ENCODE measurements at places on chromosomes 2 and 18.

- DNase-seq = no peak
Measured at GRCh38 chr2:218271487-218271797, 1.1 kb downstream of the PNKD start.

DNA sequence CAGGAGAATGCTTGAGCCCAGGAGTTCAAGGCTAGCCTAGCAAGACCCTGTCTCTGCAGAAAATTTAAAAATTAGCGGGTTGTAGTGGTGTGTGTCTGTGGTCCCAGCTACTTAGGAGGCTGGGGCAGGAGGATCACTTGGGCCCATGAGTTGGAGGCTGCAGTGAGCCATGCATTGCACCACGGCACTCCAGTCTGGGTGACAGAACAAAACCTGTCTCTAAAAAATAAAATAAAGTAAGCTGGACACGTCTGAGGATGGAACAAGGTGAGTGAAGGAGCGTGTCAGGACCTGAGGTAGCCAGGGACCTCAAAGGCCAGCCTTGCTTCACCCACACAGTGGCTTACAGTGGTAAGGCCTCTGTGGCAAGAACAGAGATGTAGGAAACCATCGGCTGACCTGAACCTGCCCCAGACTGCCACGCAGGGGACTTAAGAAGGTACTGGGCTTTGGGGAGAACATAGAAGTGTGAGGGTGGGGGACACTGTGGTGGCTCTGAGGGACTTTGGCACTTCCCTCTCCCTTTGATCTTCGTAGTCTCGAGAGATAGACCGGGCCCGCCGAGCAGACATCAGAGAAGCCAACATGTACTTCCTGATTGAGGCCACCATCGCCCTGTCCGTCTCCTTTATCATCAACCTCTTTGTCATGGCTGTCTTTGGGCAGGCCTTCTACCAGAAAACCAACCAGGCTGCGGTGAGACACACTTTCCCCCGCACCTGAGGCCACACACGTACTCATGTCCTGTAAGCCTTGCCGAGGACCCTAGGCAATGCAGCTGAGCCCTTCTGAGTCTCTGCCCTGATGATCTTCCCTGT lies 7.5 kb downstream of the SLC11A1 start:
- DNase-seq = no peak

GRCh38 chr18:36315736-36316135 lies 18.2 kb downstream of the FHOD3 start:
- peak; percentile 83 for DNase-seq

GRCh38 chr2:16170675-16171424 lies 230.5 kb downstream of the MYCN start:
- DNase-seq = no peak

GRCh38 chr2:72096181-72096580 lies 51.5 kb downstream of the CYP26B1 start:
- no peak for DNase-seq

DNA sequence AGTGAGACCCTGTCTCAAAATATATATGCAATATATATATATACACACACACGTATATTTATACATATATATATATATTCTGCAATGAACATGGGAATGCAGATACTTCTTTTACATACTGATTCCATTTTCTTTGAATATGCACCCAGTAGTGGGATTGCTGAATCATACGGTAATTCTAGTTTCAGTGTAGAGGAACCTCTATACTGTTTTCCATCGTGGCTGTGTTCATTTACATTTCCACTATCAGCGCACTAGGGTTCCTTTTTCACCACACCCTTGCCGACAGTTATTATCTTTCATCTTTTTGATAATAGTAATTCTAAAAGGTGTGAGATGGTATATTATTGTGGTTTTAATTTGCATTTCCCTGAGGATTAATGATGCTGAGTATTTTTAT lies 52.3 kb upstream of the SLC39A10 start:
- DNase-seq = no peak

- no peak for DNase-seq
Measured at GRCh38 chr18:28606686-28607085, 429.8 kb upstream of the CDH2 start.

GRCh38 chr18:74861154-74861553 lies 263.5 kb downstream of the ZNF407 start:
- no peak for DNase-seq

DNA sequence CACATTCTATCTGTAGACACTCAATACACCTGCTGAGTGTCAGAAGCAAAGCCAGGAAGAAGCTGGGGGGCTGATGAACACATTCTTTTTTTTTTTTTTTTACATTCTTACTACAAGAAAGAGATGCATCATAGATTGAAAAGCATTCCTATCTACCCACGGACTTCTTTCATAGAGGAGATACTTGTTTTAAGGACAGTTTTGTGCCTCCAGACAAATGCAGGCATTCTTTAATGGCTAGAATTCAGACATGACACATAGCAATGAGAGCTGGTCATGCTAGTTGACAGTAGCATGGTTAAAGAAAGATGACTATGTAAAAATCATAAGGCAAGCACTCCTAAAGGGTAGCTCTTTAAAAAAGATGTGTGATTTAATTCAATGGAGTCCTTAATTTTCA lies 110.2 kb downstream of the EPHA4 start:
- DNase-seq = no peak

DNA sequence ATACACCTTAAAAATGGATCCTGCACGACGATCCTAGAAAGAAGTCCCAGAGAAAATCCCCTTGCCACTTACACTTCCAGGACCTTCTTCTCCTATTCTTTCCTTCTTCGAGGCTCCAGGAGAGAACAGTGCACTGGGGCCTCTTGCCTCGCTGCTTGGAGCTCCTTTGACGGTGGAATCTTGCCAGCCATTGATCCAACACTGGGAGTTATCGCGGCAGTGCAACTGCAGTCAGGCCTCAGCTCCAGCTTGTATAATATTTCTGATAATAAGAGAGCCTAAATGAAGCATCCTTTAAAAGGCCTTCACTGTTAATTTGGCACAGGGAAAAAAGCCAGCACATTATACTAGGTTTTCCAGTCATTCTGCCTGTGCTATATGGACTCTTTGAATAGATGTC lies 216.9 kb upstream of the PARD3B start:
- no peak for DNase-seq

GRCh38 chr18:38575023-38575422 lies 1009.4 kb upstream of the CELF4 start:
- DNase-seq = no peak

- no peak for DNase-seq
Measured at GRCh38 chr2:218290316-218291261, 1.7 kb downstream of the TMBIM1 start.

DNA sequence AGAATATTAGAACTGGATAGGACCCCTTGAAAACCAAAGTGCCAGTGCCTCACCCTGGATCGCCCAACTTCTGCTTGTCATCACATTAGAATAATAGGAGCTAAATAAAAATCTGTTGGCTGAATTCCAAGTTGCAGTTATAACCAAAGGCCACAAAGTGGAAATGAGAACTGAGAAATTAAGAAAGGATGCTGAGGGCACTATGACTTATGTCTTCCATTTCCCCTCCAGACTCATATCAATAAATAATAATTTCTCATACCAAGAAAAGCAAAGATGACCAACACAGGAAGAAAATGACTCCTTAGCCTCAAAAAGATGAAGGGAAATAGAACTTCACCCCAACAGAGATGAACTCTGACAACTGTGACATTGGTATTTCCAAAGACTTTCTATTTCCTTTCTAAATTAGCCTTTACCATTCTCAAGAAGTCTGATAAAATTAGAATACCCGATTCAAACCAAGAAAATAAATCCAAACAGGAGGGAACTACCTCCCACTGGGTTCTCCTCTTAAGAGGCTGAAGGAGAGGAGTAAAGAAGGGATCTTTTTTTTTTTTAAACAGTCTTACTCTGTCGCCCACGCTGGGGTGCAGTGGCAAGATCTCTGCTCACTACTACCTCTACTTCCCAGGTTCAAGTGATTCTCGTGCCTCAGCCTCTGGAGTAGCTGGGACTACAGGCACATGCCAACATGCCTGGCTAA lies 46.5 kb upstream of the EPG5 start:
- no peak for DNase-seq

GRCh38 chr2:241985986-241986329 lies 116.4 kb downstream of the RTP5 start:
- DNase-seq = no peak

DNA sequence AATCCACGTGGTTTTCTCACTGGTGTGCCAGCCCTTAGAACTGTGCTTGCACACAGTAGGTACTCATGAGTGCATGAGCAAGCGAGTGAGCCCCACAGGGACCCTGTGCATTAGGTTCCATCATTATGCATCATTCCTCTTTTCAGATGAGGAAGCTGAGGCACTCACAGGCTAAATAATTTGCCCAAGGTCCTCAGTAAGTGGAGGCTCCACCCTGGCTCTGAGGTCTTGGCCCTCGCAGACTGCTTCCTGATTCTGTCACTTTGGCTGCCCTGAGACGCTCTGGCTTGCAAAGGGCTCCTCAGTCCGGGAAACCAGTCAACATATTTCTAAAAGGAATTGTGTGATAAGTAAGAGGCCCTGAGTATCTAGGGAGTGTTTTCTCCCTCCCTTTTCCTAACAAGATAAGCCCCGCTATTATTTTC lies 71.7 kb downstream of the IL1R2 start:
- DNase-seq = no peak

- peak; percentile 53 for DNase-seq
Measured at GRCh38 chr2:229431327-229431954, 160.4 kb upstream of the PID1 start.

- no peak for DNase-seq
Measured at GRCh38 chr2:134201533-134201932, 52.3 kb upstream of the MGAT5 start.

- DNase-seq = no peak
Measured at GRCh38 chr2:11691076-11691660, 21.2 kb upstream of the NTSR2 start.

DNA sequence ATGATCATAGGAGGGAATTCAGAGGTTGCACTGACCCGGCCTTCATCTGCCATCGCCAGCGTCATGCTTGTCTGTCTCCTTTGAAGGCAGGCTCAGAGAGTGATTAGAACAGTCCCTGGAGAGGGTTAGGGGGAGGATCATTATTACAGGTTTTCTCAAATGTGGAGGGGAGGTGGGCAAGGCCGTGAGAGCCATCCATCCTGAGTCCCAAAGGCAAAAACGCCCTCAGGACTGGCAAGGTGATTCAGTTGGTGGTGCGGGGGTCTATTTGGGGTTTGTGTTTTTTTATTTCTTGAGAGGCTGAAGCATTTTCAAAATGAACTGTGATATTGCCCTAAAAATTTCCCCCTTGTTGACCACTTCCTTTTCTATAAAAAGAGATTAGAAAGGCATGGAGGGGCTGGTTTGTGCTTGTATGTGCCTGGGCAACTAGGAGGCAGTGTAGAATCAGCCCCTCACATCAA lies 39.3 kb upstream of the GYPC start:
- DNase-seq = no peak

GRCh38 chr2:14533131-14533757 lies 99.3 kb upstream of the LRATD1 start:
- no peak for DNase-seq

- DNase-seq = no peak
Measured at GRCh38 chr2:203693242-203693879, 13.1 kb upstream of the CD28 start.

DNA sequence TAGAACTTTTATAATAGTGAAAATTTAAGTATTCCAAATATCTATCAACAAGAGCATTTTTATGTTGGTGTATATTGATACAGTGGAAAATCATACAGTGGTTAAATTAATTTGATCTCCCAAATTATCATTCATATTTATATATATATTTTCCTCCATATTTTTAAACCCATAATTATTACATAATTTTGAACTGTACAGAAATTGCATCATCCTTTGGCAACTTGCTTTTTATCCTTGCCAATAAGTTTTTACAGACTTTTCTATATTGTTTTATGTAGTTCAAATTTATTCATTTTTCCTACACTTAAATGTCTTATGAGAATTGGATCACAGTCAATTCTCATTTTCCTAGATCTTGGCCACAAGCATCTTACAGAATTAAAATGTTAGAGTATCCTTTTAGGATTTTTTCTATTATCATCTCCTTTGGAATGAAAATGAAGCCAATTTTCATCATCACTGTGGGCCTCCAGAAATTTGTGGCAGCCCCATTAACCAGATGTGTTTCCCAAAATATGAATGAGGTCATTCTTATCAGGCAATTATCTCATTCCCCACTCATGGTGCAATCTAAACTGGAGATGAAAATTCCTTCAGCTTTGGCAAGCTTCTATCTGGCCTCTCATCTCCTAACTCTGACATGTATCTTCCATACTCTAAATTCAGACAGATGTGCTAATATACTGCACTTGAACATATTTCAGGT lies 94.2 kb upstream of the DLGAP1 start:
- DNase-seq = no peak

- DNase-seq = no peak
Measured at GRCh38 chr2:154794406-154794805, 95.9 kb downstream of the KCNJ3 start.

DNA sequence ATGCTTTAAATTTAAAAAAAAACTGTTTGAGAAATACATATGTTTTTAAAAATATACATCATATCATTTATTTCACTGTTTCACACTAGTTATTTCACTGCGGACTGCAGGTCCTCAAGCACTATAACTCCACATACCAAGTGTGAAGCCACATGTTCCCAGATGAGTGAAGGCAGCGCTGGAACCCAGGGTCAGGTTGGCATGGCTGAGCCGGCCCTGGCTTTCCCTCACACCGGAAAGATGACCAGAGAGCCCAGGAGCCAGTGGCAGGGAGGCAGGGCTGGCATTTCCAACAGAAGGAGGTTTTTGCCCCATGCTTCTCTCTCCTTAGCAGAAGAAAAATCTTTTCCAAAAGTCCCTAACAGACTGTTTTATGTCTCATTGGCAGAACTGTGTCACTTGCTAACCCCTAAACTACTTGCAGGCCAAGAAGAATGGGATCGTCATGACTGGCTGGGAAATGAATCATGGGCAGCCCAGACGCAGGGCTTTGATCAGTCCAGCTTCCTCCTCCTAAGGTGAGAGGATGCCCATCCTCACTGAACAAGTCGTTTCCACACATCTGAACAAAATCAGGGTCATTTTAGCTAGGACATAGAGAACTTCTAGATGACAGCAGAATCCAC lies 287.6 kb upstream of the HNRNPA3 start:
- DNase-seq = no peak

- DNase-seq = peak; percentile 86
Measured at GRCh38 chr18:23627321-23627720, 35.4 kb downstream of the ANKRD29 start.

GRCh38 chr2:128320906-128321771 lies 2.5 kb upstream of the HS6ST1 start:
- DNase-seq = no peak

DNA sequence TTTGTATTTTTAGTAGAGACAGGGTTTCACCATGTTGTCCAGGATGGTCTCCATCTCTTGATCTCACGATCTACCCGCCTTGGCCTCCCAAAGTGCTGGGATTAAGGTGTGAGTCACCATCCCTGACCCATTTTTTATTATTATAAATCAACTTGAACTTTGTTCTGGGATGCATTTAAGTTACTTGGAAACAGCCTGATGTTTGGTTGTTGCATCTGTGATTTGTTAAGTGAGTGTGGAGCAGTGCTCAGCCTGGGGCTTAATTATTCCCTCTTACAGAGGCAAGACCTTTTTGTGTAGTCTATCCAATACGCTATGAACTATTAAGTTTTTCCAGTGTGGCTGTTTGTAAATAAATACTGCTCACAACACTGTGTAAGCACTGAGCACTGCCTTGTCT lies 32.6 kb downstream of the MTA3 start:
- DNase-seq = no peak

All from RCC 7860 (cell line).